ENCODE measurements at places on chromosomes 13 and 19.

- DNase-seq, result no peak
Observed at GRCh38 chr13:114120591-114121011, 11.8 kb downstream of the RASA3 start.

DNA sequence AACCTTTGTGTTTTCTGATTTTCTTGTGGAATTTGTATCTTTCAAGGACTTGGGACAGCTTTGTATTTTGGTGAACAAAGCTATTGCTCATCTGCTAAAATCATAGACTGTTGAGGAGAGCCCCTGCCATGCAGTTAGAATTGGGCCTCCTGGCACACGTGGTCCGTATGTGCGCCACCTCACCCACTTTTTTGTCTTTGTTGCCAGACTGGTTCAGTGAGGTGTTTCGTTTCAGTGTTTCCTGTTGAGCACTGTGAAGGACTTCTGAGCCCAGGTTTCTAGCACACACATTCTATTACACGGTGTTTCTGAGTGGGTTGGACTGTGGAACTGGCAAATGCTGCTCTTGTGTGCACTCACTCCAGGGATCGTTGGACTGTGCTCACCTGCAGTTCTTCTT, 37.6 kb upstream of the RNF113B start:
- DNase-seq, result no peak

DNA sequence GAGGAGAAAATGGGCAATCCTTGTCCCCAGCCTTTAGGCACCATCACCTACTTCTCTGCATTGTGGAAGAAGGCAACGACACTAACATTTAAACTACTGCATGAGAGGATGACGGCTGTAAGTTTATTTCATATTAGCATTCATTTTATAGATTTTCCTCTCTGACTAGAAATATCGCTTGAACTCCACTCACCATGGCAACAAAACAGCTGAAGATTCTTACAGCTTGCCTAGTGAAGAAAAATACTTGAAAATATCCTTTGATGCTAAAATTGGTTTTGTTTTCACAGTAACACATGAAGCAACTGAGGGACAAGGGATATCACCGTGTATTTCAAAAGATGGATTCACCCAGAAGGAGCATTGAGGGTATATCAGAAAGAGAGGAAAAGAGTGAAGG, 284.3 kb downstream of the LIG4 start:
- no peak for DNase-seq

GRCh38 chr19:1412323-1412923, 5.0 kb downstream of the DAZAP1 start:
- DNase-seq, result no peak

DNA sequence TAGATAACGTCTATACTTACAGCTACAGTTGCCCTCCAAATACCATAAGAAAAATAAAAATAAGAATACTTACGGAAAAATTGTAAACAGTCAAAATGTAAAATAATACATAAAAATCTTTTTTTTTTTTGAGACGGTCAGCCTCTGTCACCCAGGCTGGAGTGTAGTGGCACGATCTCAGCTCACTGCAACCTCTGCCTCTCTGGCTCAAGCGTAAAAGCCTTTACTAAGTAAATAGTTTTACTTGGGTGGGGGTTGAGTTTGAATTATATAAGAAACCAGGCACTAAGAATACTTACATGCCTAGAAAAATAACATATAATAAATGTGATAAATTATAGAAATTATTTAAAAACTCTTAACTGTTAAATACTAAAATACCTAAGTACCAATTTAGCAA, 1413.0 kb upstream of the PRR20A start:
- DNase-seq, result no peak

- no peak for DNase-seq
Observed at GRCh38 chr13:84377106-84377505, 494.8 kb upstream of the SLITRK1 start.

DNA sequence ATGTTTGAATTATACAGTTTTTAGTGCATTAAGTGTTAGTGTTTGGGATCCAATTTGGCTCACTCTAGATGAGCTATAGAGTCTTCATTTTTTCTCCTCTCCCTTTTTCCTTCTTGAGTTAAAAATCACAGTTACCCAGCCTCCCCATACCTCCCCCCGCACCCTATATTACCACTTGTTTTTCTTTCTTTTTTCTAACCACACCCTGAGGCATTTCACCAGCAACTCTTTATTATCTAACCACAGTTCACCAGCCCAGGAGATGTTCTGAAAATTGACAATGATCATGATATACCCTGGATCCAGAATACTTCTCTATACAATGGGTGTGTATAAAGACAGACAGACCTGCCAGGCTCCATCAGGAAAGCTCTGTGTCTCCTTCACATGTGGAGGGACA, 86.5 kb upstream of the UBL3 start:
- DNase-seq, result no peak

DNA sequence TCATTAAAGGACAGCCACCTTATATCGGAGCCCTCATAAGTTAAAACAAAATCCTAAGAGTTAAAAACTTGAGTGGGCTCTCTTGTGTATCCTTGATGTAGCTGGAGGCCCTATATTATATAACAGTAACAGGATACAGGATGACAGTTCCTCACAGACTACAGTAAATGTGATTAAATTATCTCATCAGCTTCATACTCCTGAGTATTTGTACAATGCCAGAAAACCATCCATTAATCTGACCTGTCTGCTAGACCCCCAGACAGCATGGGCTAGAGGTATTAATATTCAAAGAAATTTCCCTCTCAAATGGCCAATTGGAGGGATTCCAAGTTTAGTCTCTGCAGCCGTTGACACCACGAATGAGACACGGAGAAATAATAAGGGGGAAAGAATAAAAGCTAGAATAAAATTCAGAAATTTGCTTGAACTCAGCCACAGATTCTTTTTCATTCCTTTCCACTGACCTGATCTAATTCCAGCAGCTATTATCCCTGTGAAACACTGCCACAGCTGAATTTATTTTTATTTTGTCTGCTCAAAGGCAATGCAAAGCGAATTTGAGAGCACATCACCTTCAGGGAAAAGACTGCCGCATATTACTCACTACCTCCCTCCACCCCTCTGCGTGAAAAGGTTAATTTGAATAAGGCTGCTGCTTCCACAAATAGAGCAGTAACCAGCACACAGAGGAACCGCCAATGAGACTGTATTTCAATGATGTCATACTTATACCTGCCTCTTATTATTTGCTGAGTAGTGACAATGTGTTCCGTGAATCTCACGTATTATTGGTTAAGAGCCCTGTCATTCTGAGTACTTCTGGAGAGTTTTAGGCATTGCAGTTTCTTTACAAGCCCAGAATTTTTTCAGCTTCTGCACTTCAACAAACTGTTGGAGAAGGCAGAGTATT, 155.9 kb upstream of the KLF12 start:
- peak; percentile 38 for DNase-seq

DNA sequence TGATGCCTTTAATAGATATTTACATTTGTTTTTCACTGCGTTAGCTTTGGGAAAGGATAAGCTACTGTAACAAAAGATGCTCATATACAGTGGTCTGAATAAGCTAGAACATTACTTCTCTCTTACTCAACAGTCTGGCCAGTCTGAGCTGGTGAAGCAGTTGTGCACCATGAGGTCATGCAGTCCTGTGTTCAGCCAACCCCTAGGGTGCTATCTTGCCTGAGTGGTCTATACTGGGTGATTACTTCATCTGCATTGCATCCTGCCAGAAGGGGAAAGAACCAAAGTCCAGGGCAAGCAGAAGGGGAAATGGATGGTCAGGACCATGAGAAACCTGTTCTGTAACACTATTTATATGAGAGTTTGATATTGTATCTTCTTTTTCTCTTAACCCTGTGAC, 31.5 kb downstream of the ERCC5 start:
- no peak for DNase-seq

GRCh38 chr13:85772367-85772766, 26.9 kb downstream of the SLITRK6 start:
- no peak for DNase-seq
